ENCODE measurements at places on chromosomes 1 and 21.

- no peak for DNase-seq
Measured at GRCh38 chr1:214402613-214403083, 121.7 kb downstream of the SMYD2 start.

DNA sequence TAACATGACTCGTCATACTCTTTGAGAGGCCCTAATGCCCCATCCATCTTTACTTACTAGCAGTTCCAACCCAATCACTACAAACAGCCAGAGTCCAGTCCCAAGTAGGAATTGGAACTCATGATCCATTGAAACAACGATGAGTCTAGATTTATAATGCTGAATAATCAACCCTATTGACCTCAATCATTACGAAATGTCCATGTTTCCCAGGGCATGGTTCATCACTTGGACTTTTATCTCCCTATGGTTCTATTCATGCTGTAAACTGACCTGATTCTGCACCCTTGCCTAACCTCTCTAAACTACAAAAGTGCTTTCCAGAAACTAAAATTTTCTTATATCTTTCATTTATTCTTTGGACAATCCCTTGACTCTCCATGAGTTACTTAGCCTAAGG is 840.0 kb upstream of the B3GALT2 start:
- DNase-seq: no peak

- no peak for DNase-seq
Measured at GRCh38 chr21:28410256-28410655, 582.4 kb downstream of the LTN1 start.

DNA sequence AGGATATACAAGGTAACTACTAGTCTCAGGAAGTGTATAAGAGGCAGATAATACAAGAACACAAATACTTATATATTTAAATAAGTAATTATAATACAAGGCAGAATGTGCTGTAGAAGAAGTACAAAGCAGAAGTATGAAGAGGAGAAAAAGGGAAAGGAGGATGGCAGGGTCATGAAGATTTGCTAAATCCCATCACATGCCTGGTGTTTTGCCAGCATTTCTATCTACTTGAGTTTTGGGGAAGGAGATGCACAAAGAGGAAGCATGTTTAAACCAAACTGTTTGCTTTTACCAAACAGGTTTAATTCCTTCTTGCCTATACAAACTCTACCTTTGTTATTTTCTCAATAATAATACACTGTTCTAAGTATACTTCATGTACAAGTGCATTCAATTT is 60.9 kb upstream of the PODN start:
- DNase-seq: no peak

GRCh38 chr1:214337511-214337910 is 56.6 kb downstream of the SMYD2 start:
- no peak for DNase-seq

DNA sequence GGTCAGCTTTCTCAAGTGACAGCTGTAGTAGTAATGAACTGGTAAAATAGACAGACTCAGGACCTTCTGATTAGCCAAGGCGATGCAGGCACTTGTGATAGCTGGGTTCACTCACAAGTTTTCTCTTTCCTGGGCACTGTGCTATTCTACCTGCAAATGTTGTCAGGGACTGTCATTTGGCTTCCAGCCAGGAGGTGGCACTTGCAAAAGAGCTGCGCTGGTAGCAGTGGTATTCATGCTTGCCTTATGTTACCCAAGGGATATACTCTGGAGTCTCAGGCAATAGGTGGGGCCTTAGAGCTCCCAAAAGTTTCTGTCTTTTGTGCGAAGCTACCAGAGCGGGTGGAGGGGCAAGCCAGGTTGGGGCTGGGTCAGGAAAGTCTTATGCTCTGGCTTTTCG is 23.5 kb downstream of the IFI44 start:
- no peak for DNase-seq

GRCh38 chr1:100747771-100748170 is 28.2 kb downstream of the VCAM1 start:
- DNase-seq: no peak

GRCh38 chr1:61089741-61090140 is 7.4 kb downstream of the NFIA start:
- no peak for DNase-seq

DNA sequence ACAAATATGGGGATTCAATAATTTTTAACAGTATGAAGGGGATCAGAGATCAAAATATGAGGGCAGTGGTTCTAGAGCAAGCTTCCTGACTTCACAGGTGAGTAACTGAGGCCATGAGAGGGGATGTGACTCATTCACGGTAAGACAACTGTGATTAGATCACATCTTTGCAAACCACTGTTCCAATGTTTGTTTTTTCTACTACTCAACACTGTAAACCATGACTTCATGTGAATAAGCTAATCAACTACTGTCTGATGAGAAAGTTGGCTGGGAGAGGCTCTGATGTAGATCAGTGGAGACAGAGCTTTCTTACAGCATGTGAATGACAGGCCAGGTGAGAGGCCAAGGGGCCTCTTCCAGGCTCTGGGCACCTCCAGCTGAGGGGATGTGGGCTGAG is 84.7 kb downstream of the BRINP2 start:
- no peak for DNase-seq

DNA sequence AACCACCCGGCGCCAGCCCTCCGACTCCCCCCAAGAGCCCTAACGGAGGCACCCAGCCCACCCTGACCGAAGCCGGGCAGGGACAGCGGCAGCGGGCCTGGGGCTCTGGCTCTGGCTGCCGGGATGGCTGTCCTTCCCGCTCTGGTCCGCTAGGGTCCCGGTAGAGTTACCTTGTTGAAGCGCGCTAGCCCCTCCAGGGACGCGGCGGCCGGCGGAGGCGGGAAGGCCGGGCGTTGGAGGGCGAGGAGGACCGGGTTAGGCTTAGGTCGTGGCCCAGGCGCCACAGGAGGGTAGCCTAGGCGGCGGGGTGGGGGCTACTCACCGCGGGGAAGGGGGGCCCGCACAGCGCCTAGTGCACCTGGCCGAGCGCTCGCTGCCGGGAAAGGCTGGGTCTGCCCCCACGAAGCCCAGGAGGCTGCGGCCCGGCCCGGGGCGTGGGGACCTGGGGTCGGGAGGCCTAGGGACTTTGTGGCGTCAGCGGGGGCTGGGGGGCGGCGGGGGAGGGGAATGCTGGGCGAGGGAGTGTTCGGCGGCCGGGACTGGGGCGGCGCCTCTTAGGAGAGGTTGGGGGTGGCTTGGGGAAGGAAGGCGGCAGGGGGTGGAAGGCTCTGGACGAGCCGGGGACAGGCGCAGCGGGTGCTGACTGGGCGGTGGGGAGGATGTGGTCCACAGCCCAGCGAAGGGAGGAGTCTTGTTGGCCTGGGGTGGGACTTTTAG is at the start of gene TRIM17:
Gene TRIM17 (minus strand): TSS at position 645 of the 717 bp plus-strand sequence. CDS start 1,789 bp downstream, outside the sequence.
- DNase-seq: no peak

DNA sequence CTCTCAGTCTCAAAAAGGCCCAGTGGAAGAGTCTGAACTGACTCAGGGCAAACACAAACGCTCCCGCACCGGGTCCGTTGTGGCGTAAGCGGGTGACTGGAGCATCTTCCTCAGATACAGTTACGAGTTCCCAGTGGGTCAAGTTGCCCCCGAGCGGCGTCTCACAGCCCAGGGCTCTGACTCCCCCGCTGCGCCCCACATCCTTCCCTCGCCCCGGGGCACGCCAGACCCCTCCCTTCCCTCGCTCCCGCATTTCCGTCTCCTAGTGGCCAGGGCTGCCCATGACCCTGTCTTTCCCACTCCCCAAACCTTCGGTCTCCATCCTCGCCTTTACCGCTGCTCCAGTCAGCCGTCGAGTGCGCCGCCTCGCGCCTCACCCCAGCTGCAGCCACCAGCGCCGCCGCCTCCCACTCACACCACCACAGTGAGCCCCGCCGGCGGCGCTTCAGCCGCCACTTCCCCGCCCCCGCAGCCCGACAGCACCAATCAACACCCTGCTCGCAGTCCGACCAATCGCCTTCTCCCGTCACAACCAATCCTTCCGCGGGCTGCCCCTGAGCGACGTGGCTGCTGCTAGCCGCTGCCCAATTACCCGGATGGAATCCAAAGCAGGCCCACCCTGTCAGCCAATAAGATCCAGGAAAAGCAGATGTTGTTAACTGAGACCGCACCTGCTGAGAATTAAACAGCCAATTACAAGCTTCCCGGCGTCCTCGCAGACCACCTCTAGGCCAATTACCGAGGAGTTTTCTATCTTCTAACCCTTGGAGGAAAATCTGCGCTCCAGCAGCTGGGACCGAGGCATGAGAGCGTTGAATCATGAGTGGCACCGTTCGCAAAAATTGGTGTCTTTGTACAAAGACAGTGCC is at the start of gene TDRKH:
Gene TDRKH (minus strand): TSS at position 430 of the 869 bp plus-strand sequence. CDS start 7,478 bp downstream, outside the sequence.
- DNase-seq: peak; percentile 100

GRCh38 chr1:27940297-27940696 is 5.5 kb downstream of the SMPDL3B start:
- no peak for DNase-seq

- no peak for DNase-seq
Measured at GRCh38 chr1:91901231-91901630, 15.3 kb upstream of the TGFBR3 start.

DNA sequence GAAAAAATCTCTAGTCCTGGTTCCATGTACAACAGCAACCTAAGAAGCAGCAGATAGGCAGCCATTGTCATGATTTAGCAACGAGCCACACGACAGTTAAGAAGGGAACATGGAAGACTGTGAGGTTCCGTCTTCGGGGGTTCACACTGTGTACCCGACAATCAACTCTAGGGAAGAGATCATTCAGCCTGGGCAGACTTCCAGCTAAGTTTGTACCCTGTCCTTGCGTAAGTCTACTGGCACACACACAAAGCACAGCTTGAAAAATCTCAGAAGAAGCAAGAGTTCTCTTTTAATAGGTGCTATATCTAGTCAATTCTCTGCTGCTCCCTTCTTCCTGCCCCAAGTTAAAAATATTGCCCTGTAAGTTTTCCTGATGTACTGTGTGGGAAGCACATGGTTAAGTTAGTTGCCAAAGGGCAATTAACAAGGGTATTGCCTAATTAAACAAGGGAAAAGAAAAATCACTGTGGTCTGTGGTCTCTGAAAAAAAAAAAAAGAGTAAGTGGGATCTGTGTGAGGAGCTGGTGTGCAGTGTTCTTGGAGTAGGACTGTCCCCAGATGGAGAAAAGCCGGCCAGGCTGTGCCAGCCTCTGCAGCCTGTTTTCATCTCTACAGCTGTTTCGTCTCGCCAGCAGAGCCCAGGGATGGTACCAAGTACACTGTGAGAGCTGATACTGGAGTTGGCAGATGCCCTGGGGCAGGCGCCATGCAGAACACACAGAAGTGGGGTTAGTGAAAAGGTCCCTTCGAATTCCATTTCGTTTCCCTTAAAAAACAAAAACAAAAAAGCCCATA is 6.4 kb upstream of the MYBPHL start:
- no peak for DNase-seq

DNA sequence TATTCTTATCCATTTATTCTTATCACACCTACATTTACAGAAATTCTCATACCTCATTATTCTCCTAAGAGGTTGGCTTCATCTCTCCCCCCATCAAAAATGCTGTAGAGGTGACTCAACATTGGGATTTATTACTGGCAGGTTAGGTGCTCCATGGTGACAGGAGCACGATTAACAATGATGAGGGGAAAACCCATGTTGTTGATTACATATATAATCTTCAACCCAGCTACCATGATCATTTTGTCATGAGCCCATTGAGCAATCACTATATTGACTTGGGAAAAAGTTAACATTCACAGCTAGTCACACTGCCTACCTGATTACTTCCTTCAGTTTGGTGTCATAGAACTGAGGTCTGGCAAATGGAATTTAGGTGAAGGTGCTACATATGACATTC is 712.1 kb upstream of the CHRM3 start:
- no peak for DNase-seq

GRCh38 chr1:108745980-108746381 is 493 bp upstream of the STXBP3 start:
- no peak for DNase-seq

GRCh38 chr1:92804721-92805201 is 19.9 kb upstream of the EVI5 start:
- no peak for DNase-seq

GRCh38 chr1:240687820-240688219 is 75.9 kb upstream of the GREM2 start:
- no peak for DNase-seq

DNA sequence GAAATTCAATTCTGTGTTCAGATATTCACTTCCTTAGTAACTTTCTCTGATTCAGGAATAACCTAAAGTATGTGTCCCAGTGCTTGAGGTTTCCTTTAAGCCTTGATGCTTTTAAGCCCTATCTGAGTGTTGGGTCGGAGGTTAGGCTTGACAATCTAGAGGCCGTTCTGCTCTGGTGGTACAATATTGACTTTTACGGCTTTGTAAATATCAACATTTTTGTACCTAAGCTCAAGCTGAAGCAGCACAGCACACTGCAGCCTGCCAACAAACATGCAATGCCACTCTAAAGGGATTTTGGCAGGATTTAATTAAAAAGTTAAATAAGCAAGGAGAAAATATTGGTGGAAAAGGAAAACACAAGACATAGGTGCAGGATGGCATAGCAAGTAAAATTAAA is 279.2 kb downstream of the NEGR1 start:
- no peak for DNase-seq

- DNase-seq: no peak
Measured at GRCh38 chr1:181986907-181987305, 74.6 kb downstream of the ZNF648 start.

- no peak for DNase-seq
Measured at GRCh38 chr21:38875694-38876492, 70.2 kb downstream of the ETS2 start.

- DNase-seq: no peak
Measured at GRCh38 chr21:25885405-25885804, 150.6 kb downstream of the GABPA start.
